Cerebellar nuclear complex (tissue), 1 donor: ENCODE measurements at places on chromosomes 3 and 15.

- no peak for DNase-seq
Measured at GRCh38 chr3:11126653-11127052, 27.6 kb upstream of the HRH1 start.

DNA sequence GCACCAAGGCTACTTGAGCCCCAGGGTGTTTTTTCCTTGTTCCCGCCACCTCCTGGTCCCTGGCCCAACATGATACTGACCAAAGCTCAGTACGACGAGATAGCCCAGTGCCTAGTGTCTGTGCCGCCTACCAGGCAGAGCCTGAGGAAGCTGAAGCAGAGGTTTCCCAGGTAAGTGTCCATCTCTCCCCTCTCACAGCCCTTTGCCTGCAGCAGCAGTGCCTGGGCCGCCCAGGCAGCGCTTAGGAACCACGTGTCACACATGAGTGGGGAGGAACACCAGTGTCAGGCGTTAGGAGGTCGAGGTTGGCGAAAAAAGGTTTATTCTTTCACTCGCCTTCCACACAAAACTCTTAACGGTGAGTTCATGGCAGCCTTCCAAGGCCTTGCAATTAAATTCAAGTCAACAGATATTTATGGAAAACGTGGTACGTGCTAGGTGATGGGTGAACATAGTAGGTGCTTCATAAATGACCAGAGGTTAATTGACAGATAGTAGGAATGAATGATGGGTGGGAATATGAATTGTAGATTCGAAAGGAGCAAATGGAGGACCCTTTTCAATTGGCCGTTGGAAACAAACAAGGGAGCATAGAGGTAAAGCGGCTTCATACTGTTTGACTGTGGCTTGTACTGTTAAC, 486 bp downstream of the CDIN1 start:
- DNase-seq, result no peak

DNA sequence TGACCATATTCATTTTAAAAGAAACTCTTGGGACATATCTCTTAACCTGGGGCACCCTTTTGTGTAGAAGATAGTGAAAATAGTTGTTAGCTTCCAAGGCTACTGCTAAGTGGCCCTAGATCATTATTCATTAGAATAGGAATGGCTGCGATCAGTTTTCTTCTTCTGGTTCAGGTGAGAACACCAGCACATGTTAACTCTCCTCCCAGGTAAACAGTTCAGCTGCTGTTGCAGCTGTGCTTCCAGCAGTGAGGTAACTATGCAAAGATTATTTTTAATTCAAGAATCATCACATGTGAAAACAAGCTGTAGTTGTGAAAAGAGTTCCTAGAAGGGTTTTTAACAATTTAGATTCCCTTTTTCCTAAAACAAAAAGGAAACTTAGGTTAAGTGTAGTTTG, 43.3 kb downstream of the ZPLD1 start:
- DNase-seq, result no peak

- DNase-seq, result no peak
Measured at GRCh38 chr3:33141006-33141405, 27.2 kb downstream of the CRTAP start.

- DNase-seq, result no peak
Measured at GRCh38 chr3:167839460-167840134, 104.1 kb downstream of the SERPINI1 start.

GRCh38 chr3:187669675-187670504, at the start of gene SST:
TSS of gene SST (minus strand) at chr3:187670394. CDS start at chr3:187670291, 103 bp downstream.
- DNase-seq, result no peak

- no peak for DNase-seq
Measured at GRCh38 chr15:75811626-75812025, 31.6 kb upstream of the UBE2Q2 start.

- DNase-seq, result no peak
Measured at GRCh38 chr3:134222835-134223234, 27.8 kb downstream of the RYK start.

DNA sequence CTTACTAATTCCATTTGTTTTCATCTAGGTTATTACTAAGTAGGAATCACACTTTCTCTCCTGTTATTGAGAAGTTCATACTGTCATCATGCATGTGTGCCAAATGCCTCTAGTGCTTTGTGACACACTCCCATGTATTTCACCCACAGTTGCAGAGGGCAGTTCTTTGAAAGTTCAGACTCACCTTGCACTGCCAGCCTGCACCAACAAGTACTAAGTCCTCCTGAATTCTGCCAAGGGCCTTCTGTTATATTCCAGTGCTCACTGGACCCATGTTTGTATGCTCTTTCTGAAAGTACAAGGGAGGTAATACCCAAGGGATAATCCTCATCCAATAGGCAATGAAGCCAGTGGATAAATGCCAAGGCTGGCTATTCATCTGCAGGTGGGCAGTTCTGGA, 136.6 kb upstream of the ARPP21 start:
- DNase-seq, result no peak

- no peak for DNase-seq
Measured at GRCh38 chr3:29582273-29582672, 301.4 kb downstream of the RBMS3 start.

GRCh38 chr3:152202976-152203626, 65.6 kb upstream of the MBNL1 start:
- no peak for DNase-seq

GRCh38 chr3:139101396-139101795, 56.7 kb upstream of the PRR23C start:
- no peak for DNase-seq

DNA sequence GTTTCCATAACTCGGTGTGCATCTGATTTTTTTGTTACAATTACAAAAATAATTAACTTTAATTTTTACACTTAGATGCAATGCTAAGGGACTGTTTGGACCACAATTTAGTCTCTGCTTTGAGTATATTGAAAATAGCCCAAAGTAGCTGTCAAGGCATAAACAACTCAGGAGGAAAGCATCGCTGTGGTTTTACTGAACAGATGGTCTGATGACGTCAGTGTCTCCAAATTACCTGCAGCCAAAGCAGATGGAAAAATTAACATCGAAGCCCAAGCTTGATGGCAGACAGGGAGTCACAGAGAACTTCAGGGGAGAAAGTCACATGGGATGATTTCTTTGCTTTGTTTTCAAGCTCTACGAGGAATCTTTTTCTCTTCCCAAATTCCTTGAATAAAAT, 83.1 kb upstream of the PLCL2 start:
- peak; percentile 90 for DNase-seq

- no peak for DNase-seq
Measured at GRCh38 chr3:94258851-94259250, 196.0 kb downstream of the NSUN3 start.

- no peak for DNase-seq
Measured at GRCh38 chr15:58962662-58963565, 24.5 kb upstream of the RNF111 start.

DNA sequence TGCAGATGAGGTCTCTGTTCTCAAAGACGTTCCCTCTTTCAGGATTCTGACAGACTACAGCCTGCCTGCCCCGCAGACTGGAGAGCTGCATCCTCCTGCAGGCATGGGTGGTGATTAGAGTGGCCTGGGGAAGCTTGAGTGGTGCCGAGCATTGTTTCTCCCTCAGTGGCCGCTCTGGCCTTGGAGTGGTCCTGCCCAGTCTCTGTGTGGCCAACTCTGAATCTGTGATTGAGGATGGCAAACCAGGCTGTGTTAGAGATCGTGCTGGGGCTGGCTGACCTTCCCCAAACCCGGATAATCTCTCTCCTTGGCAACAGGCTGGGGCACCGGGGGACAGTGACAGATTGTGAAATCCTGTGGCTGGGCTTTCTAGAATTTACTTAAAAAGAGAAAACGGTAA, 11.0 kb upstream of the ADCY5 start:
- peak; percentile 34 for DNase-seq

- DNase-seq, result no peak
Measured at GRCh38 chr3:38360345-38360744, 13.8 kb downstream of the XYLB start.

DNA sequence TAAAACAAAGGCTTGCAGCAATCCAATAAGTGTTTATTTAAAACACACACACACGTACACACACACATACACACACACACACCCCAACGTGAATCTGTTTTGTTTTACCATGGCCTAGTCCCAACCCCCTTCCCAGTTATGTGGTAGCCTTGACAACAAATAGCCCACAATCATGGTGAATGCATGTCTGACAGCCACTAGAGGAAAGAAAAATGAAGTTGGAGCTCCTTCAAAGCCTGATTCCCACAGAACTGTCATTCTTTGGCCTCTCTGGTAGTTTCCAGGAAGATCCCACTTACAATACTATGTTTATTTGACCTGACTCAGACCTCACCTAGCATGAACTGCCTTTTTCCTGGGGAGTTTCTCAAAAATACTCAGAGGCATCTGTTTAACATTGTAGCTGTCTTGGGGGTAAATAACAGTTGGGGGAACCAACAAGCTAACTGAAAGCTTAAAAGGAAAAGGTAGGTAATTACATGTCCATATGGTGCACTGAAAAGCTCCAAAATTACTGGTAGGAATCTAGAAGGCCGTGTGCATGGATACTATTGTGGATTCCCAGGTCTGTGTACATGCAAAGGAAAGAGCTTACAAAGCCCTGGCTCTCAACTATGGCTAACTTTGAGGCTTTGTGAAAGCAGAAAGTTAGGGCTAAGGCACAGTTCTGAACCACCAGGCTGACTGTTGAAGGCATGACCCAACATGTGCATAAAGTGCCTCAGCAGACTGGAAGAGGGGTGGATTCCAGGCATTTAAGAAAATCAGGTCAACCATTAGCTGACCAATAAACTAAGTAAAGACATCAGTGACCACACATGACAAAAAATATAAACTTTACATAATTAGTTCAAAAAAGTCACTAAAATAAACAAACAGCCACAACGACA, 65.3 kb downstream of the FAIM start:
- no peak for DNase-seq

DNA sequence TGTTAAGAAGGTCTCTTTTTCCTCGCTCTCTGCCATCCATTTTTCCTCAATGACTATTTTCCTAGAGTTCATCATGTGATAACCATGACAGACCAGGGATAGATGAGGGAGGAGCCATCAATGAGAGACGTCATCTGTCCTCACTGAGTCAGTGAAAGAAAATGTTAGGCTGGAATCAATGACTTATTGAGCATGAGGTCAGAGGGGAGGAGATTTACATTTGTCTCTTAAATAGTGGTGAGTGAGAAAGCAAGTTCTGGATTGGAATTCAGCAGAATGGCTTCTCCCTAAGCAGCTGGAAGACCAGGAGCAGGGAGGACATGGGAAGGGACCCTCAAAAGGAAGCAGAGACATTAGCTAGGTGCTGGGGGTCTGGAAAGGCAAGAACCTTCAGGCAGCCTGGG, 28.2 kb upstream of the USP3 start:
- DNase-seq, result no peak

GRCh38 chr15:27705056-27705455, 394.1 kb downstream of the OCA2 start:
- no peak for DNase-seq

DNA sequence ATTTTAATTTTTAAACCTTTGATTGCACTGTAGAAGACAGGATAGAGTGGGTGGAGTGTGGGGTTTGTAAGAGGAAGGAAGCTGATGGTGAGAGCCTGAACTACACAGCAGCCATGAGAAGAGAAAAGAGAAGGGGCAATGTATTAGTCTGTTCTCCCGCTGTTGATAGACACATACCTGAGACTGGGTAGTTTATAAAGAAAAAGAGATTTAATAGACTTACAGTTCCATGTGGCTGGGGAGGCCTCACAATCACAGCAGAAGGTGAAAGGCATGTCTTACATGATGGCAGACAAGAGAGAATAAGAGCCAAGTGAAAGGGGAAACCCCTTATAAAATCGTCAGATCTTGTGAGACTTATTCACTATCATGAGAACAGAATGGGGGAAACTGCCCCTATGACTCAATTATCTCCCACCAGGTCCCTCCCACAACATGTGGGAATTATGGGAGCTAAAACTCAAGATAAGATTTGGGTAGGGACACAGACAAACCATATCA, 37.3 kb downstream of the STARD5 start:
- DNase-seq, result no peak

- DNase-seq, result no peak
Measured at GRCh38 chr3:169148448-169149348, 514.8 kb downstream of the MECOM start.

DNA sequence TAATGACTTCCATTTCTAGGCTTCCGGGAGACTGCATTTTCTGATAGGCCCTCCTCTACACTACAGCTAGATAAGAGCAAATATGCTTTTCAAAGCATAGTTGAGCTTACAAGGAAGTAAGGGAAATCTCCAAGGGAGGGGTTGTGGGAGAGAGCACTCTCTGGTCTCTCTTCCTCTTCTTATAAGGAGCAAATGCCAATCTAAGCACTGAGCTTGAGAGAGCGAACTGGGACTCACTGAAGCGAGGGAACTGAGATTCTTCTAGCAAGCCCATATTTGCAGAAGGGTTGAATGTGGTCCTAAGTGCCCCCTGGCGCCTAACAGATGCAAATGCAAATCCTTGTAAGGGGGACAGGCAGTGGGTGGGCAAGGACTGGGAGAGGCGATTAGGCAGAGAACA, 164.8 kb downstream of the ERC2 start:
- DNase-seq, result no peak

- DNase-seq, result no peak
Measured at GRCh38 chr15:68479870-68480269, 47.9 kb upstream of the ITGA11 start.

GRCh38 chr15:72062319-72062718, 55.6 kb downstream of the MYO9A start:
- no peak for DNase-seq

- DNase-seq, result no peak
Measured at GRCh38 chr3:119510690-119511089, 12.3 kb downstream of the TIMMDC1 start.

DNA sequence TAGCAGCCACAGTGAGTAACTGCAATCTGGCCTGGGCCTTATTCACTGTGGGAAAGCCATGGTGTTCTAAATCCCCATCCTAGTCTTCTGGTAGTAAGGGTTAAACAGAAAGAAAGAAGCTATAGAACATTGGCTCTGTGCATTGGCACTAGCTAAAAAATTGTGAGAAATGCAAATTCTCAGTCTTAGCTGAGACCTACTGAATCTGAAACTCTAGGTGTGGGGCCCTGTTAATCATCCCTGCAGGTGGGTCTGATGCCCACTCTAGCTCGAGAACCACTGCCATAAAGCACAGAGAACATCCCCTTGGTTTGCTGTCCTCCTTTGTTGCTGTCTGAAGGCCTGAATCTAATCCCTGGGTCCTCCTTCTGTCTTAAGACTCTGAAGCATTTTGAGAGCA, 59.3 kb downstream of the MEIS2 start:
- DNase-seq, result no peak
